D721Med (cell line): ENCODE measurements at places on chromosomes 12 and 14.
A peak's percentile ranks its signal among the peaks of the same experiment; 100 is the strongest.

- no peak for DNase-seq
Observed at GRCh38 chr12:14254781-14255180, 110.7 kb upstream of the ATF7IP start.

DNA sequence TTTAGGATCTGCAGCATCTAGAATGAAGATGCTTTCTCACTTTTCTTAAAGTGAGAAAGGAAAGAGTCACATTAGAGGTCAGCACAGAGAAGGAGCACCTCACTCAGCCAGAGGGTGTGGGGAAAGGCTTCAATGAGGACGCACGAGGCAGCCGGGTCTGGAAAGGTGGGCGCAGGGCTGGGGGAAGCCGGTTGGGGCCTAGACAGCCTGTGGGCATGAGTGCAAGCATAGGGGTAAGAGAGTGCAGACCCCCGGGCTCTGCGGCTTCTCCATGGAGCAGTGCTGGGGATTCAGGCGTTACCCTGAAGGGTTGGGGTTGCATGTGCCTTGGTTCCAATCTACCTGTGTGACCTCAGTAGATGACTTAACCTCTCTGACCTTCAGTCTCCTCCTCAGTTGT is 49.9 kb downstream of the KRT80 start:
- no peak for DNase-seq

- no peak for DNase-seq
Observed at GRCh38 chr12:118846416-118846815, 134.9 kb upstream of the SRRM4 start.

DNA sequence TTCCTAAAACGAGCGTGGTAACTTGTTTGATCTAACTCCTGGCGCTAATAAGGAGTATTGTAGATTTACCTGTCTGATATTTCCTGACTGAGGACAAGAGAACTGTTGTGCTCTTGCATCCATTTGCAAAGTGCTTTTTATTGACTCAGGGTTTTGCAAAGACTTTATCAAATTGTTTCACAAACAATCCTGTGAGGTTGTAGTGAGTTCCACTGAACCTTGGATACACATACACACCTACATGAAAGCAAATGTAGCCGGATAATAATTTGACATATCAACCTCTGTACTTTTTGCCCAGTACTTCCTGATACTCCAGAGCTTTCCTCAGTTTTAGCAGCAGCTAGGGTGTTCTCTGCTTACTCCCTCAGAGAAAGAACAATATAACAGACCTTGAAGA is 6.7 kb upstream of the PTGER2 start:
- DNase-seq, result no peak

DNA sequence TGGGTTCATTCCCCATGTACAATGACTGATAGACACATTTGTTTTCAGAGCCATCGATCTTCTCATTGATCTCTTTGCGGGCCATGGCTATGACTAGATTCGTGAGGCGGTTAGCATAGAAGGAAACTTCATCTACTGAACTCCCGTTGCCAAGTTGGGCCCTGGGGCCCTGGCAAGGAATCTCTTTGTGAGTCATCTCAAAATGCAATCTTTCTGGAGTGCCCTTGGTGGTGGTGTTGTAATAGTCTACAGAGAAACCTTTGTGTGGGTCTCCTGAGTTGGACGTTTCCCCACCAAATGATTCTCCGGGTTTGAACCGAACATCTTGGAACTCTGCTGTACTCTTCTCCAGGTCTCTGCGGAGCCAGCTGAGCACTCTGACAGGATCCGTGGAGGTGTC is 20.4 kb downstream of the AKAP3 start:
- DNase-seq, result no peak

- no peak for DNase-seq
Observed at GRCh38 chr14:88386256-88386794, 868 bp downstream of the SPATA7 start.

- DNase-seq, result no peak
Observed at GRCh38 chr14:24632761-24633160, 1.2 kb downstream of the GZMB start.

GRCh38 chr12:28883406-28883997 is 265.6 kb upstream of the FAR2 start:
- no peak for DNase-seq

DNA sequence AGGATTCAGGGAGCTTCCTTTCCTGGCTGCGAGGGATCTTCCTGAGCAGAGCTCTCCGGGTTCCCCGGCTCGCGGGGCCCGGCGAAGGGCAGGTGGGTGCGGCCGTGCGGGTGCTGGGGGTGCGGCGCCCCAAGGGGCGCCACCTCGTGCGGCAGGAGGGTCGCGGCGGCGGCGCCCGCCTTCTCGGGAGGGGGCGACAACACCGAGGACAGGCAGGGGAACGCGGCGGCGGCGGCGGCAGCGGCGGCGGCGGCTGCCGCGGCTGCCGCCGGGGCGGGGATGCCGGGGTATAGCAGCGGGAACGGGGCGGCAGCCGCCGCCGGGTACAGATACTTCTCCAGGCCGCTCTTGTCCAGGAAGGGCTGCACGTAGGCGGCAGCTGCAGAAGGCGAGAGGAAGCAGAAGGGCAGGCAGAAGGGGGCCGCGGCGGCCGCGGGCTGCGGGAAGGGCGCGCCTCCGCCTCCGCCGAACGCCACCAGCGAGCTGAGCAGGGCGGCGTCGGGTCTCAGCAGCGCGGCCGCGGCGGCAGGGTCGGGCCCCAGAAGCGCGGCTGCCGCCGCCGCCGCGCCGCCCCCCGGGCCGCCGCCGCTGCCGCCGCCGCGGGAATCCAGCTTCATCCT is 2.7 kb downstream of the BHLHE41 start:
- DNase-seq, result no peak

GRCh38 chr12:97016163-97016562 is 109.1 kb downstream of the NEDD1 start:
- no peak for DNase-seq

DNA sequence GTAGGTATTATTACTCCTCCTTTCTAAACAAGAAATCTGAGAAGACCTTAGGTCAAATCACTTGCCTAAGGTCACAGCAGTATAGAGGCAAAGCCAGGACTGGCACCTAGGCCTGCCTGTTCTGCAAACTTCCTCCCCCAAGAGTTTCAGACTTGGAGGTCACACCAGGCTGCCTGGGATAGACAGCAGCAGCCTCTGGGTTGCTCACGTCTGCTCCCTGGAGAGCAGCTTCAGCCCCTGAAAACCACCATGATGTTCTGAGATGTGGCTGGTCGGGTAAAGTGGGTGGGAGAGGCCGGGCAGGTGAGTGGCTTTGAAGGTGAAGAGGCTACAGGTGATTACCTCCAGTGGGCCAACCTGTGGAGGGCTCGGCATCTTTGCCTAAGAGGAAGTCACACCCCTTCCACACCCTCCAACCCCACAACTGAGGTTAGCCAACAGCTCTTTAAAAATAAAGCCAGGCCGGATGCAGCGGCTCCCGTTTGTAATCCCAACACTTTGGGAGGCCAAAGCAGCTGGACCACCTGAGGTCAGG is 37.0 kb upstream of the PNMA1 start:
- DNase-seq, result no peak

GRCh38 chr12:96711364-96711763 is 195.7 kb upstream of the NEDD1 start:
- DNase-seq, result no peak

- DNase-seq, result no peak
Observed at GRCh38 chr14:103749452-103749851, 33.8 kb downstream of the ZFYVE21 start.

DNA sequence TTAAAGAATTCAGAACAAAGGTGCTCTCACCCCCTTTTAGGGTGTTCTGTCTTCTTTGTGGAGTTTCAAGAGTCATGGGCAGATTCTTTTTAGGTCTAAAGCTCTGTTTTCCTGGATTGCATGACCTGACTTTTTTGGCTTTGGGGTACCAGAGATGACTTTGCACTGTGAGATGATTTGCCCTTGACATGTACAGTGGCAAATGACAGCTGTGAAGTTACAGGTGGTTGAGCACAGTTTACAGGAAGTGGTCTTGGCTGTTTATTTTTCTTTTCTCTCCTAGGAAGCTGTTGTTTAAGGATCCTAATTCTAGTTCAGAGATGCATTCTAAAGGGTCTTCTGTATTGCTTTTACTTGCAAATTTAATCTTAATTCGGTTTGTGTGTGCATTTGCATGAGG is 83.8 kb upstream of the METAP2 start:
- no peak for DNase-seq

DNA sequence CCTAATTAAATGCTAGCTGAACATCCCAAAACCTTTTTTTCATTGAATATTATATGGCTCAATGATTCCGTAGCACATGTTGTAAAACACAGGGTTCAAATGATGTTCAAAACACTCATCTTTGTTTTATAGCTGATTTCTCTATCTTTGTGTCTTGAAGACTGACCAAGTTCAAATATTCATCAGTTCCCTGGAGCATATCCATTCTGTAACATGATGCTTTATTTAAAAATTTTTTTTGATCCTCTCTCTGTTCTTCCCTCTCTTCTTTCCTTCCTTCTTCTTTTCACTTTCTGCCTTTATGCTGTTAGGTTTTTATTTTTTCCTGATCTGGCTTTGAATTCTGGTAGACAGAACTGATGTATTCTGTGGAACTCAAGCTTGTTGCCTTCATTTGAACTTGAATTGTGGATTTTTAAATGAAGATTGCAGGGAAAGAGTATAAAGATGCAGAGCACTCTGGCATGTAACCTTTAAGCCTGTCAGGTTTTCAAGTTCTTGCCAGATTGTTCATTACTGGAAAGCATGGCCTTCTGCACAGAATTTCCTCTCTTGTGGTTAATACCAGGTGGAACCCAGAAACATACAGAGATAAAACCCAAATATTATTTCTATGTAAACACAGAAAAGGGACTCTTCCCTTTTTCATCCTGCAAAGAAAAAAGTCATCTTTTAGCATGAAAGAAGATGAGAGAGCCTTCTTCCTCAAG is 39.5 kb downstream of the PROX2 start:
- no peak for DNase-seq

DNA sequence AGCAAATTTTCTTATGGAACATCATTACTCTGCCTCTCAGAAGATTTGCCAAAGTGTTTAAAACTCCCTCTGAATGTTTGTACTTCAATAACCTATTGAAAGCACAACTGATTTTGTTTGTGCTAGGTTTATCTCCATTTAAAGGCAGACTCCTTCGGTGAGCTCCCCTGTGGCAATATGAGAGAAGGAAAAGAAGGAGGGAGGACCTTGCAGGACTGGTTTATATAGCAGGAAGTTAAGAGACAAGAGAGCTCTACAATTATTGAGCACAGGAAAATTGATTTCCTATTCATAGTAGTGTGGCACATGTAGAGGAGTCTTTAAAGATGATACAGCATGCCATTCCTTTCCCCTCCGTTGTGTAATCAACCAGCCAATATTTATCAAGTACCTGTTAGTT is 75.5 kb downstream of the PDE3A start:
- no peak for DNase-seq

GRCh38 chr14:68250927-68251768 is 431.6 kb downstream of the RAD51B start:
- no peak for DNase-seq

DNA sequence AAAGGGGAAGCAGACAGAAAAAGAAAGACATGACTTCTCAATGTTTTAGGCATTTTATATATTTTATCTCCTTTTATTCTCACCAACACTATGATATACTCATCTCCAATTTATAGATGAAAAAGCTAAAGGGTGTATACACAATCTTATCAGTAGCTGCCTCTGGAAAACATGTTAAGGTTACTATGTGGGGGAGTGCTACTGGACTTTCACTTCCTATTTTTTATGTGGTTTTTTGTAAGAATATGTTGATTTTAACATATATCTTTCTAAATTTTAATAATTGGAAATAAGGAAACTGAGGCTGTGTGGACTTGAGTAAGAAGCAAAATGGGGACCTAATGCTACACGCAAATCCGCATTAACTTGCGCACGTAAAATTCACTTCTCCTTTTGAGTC is 99.6 kb upstream of the PDE3A start:
- no peak for DNase-seq

DNA sequence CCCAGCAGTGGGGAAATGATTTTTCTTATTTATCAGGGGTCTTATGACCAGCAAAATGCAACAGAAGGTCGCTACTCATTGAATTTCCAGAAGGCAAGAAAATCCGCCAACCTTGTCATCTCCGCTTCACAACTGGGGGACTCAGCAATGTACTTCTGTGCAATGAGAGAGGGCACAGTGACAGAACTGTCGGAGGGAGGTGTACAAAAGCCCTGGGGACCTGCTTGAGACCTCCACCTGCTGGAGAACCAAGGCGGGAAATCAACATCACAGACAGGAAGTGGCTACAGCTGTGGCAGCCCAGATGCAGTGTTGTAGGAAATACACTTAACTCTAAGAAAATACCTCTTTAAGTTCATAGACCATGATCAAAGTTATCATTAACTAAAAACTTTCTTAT is 250.9 kb upstream of the OR4E1 start:
- DNase-seq, result no peak

DNA sequence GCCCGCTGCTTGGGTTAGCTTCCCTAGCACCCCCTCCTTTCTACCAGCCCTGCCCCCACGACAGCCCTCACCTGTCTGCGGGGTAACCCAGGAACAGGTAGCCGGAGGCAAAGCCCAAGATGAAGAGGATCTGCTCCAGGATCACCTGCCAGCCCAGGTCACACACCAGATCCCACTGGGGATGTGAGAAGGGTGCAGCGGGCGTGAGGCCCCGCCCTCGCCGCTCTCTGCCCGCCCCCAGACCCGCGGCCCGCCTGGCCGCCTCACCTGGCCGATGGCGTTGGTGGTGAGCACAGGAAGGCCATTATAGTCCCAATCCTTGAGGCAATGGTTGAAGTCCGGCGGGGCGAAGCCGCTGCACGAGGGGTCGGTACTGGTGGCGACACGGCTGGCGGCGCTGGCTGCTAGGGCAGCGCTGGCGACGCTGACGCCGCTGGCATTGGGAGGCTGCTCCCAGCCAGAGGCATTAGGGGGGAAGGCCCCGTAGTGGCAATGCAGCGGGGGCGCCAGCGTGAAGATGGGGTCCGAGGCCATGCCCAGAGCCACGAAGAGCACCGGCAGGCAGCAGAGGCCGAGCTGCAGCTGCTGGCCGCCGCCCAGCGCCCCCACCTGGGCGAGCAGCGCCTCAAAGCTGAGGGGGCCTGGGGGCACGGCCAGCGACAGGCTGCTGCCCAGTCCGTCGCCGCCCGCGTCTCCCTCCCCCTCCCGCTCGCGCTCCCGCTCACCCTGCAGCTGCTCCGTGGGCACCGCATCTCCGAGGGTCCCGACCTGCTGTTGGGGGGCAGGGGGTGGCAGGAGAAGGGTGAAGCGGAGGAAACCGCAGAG is 794 bp downstream of the SLC22A17 start:
- peak; percentile 55 for DNase-seq

DNA sequence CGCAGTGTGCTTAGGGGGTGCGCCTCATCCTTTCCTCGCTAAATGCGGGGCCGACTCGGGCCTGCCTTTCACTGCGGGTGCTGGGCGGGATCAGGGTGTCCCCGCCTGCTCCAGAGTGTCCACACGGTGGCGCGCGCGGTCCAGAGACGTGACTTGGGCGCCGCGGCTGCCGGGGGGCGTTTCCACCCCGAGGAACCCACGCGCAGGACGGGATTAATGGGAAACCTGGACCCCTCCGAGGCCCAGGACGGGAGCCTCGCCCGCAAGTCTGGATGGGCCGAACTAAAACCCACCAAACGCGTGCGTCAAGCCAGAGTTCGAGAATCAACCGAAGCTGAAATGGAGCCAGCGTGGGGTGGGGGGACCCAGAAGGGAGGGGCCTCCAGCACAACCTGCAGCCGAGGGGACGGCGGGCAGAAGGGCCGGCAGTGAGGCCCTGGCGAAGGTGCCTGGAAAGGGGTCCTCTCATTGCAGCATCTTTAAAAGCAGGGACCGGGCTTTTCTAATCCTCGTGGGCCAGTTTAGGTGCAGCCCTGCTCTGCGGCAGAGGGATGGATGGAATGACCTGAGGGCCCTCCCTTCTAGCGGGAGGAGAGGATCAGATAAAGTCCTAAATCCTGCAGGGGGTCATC is 93.3 kb downstream of the NINJ2 start:
- DNase-seq, result peak; percentile 99
